ENCODE measurements at places on chromosomes 16 and 17. TPM values are rescaled to one million over a fixed set of nuclear protein-coding genes. Genes with fewer than 3 reads are reported as not detected.

KIF2B gene
- not detected for total RNA-seq

GPRC5B gene
- 6.0 TPM for total RNA-seq

TP53TG3 gene
- total RNA-seq = not detected

SMG6 gene
- total RNA-seq = 29.6 TPM

SLC16A13 gene
- total RNA-seq = 3.7 TPM

CES5A gene
- not detected for total RNA-seq

IRX3 gene
- 50.9 TPM for total RNA-seq

FOXF1 gene
- total RNA-seq = 0.11 TPM

GLIS2 gene
- total RNA-seq = 2.1 TPM

LITAFD gene
- not detected for total RNA-seq

Measured in suprapubic skin (tissue), 4 donors.